SK-MEL-5 (cell line): ENCODE measurements at places on chromosomes 11 and 22. TPM values are rescaled to one million over a fixed set of nuclear protein-coding genes. Genes with fewer than 3 reads are reported as not detected.

ZP1 gene
- total RNA-seq: not detected in 2 replicates

CDON gene
- 8.0 and 8.6 TPM in 2 replicates for total RNA-seq

GRCh38 chr11:30351061-30351460 is 28.2 kb downstream of the ARL14EP start:
- no peak for DNase-seq

HTR3A gene
- not detected in 2 replicates for total RNA-seq

DNA sequence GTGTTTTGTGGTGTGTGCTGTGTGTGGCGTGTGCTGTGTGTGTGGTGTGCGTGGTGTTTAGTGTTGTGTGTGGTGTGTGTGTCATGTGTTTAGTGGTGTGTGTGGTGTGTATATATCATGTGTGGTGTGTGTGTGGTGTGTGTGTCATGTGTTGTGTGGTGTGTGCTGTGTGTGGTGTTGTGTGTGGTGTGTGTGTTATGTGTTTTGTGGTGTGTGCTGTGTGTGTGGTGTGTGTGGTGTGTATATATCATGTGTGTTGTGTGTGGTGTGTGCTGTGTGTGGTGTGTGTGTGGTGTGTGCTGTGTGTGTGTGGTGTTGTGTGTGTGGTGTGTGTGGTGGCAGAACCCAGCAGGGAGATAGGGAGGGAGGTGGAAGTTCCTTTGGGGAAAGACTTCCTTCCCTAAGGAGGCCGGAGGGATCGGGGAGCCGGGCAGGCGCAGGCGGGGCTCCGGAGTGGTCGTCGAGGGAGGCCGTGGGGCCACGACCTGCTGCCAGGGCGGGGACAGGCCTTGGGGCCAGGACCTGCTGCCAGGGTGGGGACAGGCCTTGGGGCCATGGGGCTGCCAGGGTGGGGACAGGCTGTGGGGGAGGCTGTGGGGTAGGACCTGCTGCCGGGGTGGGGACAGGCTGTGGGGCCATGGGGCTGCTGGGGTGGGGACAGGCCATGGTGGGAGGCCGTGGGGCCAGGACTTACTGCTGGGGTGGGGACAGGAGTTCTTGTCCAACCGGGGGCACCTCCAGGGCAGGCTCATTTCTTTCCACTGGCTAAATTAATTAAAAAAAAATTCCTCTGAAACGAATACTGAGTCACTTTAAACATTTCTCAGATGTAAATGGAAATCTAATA is 15.2 kb downstream of the PIM3 start:
- no peak for DNase-seq

GRCh38 chr11:112805658-112806057 is 155.6 kb upstream of the NCAM1 start:
- DNase-seq: no peak

APLNR gene
- total RNA-seq: not detected in 2 replicates

H19 gene
- total RNA-seq: 8.8 and 11.1 TPM in 2 replicates

- DNase-seq: no peak
These were observed 688.3 kb upstream of the CHORDC1 start for GRCh38 chr11:90911192-90911591.

C11orf42 gene
- total RNA-seq: not detected in 2 replicates

FGF19 gene
- total RNA-seq: 0.13 TPM in 1 of 2 replicates, not detected in the other

DNA sequence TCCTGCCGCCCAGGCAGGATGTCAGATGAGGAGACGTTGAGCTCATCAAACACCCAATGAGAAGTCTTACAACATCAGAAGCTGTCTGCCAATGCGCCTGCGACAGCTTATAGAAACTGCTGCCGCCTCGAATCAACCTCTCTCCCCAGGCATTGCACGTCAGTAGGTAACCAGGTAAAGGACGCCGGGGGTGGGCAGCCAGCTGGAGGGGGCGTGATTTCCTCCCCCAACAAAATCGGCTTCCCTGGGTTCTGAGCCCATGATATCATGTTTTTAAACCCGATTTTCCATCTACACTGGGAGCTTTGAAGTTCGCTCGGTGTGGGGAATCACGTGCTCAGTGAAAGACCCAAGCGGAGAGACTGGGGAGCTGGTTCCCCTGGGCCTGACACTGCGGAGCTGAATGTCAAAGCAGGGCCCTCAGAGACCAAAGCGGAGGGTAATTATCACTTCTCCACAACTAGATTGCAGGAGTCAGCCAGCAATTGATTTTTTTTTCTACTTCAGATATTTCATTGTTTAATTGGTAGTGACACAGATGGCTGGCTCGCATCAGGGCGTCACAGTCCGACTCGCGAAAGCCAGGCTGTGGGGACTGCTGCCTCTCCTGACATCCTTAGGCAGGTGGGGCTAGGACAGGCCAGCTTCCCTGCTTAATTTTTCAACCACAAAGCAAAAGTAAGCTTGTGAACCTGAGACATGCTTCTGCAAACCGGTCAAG is 15.4 kb downstream of the FAM83F start:
- DNase-seq: no peak

DNA sequence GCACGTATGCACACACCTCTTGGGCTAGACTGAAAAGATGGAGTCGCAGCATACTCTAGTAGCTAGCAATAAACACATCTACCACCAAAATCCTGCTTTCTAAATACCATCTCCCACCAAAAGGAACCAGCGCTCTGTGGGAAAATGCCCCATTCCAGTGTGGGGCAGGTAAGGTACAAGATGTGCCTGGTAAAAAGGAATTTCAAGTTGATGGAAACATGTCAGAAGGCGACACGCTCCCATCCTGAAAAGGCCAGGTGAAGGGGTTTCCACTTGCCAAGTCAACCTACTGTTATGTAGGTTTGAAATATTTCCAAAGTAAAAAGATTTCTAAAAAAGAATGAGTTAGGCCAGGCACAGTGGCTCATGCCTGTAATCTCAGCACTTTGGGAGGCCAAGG is 8.8 kb downstream of the DGCR2 start:
- DNase-seq: no peak

CD82 gene
- total RNA-seq: 9.1 and 9.7 TPM in 2 replicates

PRRG4 gene
- 0.18 and 0.29 TPM in 2 replicates for total RNA-seq

DNA sequence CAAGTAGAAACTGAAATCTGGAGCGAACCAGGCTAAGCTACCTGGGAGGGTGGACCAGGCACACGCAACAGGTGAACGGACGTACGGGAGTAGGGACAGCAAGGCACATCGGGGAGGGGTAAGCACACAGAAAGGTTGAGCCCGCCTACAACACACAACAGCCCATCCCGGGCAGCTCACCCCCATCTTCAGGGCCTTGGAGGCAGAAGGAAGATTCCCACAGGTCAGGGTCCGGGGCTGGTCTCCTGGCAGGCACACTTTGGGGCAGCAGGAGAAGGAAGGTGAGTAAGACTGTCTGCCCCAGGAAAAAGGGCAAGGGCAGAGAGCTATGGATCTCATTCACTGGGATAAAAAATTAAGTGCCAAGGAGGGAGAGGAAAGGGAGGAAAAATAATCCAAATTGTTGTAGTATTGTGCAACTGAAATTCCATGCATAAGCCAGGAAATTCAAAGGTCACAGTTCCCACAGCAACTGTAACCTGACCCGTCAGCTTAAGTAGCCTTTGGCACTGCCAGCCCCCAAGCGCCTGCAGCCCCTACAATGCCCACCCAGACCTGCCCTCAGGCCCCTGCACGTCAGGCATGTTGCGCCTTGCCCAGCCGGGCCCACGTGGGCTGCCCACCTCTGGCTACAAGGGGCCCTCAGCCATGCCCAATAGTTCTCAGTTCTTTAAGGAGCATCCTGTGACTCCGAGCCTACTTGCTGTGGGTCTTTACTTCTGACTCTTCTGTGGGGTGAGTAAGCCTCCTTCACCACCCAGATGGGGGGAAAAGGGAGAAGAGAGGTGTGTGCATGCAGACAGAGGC is 51.8 kb downstream of the MICAL3 start:
- peak; percentile 72 for DNase-seq

KRTAP5-9 gene
- not detected in 2 replicates for total RNA-seq

DNA sequence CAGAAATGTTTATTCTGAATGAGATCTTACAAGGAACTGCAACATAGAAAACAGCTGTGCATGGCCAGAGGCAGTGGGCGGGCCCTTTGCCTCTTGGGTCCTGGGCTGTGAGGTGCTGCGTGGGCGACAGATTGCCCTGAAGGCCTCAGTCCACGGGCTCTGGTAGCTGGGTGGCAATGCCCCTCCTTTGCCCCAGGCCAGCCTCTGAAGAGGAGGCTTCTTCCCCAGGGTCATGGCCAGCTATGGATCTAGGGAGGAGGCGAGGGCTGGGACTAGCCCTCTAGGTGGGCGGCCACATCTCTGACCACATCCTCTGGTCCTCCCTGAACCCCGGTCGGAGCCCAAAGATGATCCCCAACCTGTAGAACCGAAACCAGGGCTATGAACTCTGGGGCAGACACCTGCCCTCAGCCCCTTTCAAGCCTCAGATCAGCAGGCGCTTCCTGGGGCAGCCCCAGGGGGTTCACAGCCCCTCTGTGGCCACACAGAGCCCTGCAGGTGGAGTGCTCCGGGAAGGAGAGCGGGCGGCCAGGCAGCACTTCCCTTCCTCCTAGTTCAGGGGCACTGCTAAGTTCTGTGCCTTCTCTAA is 6.6 kb upstream of the CDC42BPG start:
- no peak for DNase-seq

DNA sequence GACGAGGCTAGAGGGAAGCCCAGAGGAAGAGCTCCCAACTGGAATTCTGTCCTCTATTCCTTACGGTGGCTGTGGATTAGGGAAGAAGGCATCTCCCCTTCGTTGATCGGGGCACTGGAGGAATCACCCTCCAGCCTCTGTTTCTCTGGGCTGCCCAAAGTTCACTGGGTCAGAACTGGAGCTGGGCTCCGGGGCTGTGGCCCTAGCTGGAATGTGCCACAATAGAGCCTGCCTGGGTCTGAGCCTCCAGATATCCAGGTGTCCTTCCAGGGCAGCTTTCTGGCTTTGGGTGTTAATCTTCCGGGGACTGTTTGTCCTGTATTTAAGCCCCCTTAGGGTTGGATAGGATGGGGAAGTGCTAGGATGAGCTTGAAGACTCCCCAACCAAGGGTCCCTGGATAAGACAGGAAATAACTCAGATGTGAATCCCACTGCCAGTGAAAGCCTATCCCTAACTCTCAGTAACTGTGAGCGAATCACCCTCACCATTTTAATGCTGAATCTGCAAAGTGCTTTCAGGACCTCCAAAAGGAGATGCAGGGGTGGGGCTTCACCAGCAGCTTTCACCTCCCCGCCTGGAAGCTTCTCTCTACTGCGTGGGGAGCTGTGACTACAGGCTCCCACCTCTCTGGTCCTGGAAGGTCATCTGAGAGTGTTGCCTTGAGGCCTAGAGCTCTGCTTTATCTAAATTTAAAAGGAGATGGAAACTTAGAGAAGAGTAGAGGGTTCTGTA is 9.5 kb downstream of the YPEL4 start:
- no peak for DNase-seq

OR51E2 gene
- not detected in 2 replicates for total RNA-seq

TECTA gene
- 0.03 and 0.11 TPM in 2 replicates for total RNA-seq

- DNase-seq: no peak
These were observed 432.1 kb upstream of the DDI1 start for GRCh38 chr11:103604310-103604709.

- peak; percentile 24 for DNase-seq
These were observed 59.4 kb downstream of the DDI1 start for GRCh38 chr11:104095791-104096190.

DNA sequence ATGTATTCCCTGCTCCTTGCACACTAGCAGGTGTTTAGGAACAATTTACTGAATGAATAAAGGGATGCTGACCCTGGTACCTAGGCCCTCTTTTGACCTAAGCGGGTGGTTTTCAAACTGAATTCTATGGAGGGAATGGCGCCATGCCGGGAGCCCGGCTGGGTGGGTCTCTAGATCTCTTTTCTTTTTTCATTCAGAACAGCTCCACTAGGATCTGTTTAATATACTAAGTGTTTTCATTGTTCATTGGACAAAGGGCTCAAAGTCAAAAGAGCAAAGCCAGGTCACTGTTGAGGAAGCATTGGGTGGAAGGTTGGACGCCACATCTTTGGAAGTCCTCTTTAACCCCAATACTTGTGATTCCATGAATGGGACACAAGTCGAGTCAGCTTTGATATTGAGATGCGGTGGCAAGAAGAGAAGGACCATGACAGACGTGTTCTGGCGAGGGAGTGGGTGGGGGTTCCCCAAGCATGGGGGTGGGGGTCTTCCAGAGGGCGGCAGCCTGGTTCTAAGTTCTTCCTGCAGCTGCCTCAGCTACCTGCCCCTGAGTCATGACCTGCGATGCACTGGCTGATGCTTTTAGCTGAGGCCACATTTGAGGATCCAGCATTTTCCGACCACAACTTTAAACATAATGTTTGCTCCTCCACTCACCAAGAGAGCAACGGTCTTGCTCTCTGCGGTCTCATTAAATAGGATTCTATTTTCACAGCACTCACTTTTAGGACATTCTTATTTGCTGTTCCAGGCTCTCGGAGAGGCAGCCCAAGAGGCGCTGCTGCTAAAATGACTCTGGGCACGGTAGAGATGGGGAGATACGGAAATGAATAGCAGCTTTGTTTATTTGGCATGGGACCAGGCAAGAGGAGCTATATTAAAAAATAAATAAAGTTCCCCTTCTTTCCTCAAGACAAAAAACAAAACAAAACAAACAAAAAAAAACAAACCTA is 100.6 kb downstream of the FBXO7 start:
- peak; percentile 48 for DNase-seq

DNA sequence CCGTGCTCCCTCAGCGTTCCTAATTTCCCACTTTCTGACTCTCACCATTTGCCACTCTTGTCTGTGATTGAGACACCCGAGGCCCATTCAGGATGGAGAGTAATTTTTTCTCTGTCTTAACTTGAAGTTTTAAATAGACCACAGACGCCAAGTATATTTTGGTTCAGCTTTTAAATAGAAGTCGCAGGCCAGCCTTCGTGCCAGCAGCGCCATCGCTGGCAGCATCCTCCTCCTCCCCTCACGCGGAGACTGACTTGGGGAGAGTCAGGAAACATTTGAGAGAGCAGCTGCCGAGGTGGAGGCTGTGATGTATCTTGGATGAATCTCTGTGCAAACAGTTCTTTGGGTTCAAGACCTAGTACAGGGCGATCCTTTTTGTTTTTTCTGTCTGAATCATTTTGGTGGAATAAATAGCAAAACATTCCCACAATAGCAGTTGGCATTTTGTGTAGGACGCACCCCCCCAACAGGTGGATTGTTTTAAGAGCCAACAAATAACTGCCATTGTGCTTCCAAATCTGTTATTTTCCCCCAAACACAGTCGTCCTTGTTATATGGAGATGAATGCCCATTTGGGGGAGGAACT is 889 bp upstream of the DMC1 start:
- DNase-seq: peak; percentile 34

GRCh38 chr11:60858731-60859464 is 3.1 kb upstream of the PTGDR2 start:
- DNase-seq: no peak

SLC22A12 gene
- total RNA-seq: not detected in 2 replicates

- no peak for DNase-seq
These were observed 20.0 kb upstream of the CASP12 start for GRCh38 chr11:104918113-104918824.

DNA sequence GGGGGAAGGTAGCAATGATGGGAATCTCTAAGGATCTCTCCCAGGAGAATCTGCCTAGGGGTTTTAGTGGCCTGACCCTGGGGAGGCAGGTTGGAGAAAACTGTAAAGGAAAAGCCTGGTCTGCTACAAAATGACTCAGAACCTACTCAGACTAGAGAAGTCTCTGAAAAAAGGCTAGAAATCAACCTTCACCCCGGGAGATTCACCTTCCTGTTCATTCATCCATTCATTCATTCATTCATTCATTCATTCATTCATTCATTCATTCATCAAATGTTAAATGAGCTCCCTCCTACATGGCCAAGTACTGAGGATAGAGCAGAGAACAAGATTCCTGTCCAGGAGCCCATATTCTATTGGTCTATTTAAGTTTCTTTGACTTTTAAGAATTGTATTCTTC is 8.9 kb upstream of the ANKK1 start:
- no peak for DNase-seq
